Nephron progenitor cell (in vitro differentiated cells): ENCODE measurements at places on chromosomes 5 and 9.

- DNase-seq = no peak
These were observed 72.8 kb downstream of the APBA1 start for GRCh38 chr9:69599232-69599971.

- DNase-seq = no peak
These were observed 226.1 kb downstream of the NR3C1 start for GRCh38 chr5:143177263-143177983.

DNA sequence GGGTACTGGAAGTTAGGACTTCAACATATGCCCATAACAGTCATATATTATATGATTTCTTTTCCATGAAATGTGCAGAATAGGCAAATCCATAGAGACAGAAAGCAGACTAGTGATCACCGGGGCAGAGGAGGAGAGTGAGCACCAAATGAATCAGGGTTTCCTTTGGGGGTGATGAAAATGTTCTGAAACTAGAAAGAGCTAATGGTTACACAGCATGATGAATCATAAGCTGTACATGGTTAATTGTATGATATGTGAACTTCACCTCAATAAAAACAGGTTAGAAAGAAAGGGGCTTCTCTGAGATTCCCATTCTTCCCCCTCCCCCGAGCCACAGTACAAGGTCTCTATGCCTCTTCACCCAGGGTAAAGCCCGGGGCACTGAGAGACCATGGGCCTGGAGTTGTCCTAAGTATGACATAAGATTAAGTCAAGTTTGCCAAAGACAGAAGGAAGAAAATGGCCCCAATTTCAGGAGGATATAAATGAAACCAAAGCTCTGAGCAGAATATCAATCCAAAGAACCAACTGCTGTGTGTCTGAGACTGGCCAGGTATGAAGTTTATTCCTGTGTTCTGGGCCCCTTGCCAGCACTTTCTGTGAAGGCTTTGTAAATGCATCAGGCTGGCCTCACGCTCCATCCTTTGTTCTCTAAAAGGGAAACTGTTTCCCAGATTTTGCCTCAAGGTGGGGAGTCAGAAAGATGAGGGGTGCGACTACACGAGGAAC, 243.8 kb downstream of the CDK5RAP2 start:
- no peak for DNase-seq

- DNase-seq = no peak
These were observed 16.4 kb upstream of the FST start for GRCh38 chr5:53463909-53464621.

DNA sequence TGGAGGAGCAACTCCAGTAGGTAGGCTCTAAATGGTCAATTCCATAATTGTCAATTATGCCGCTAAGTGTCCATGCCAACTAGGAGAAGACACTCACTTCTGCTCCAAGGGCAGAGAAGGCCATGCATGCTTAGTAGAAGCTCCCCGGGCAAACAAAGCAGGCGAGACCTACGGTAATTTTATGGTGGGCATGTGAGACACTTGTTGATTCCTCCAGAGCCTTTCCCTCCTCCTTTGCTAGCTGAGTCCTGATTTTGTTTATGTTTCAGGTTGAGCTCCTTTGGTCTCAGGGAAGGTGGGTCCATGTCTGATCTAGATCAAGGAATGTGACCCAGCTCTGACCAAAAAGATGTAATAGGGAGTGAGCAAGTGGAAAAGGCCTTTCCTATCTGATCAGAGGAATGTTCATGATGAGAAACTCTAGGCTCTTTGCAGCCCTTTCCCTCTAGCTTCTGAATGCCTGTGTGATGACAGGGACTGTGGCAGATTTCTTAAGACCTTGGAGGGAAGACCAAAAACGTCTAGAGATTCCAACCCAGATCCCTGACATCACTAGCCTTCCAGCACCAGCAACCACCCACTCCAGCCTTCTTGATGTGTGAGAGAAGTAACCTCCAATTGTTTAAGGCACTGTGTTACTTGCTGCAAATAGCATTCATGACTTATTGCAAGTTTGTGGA, 7.7 kb upstream of the CPEB4 start:
- DNase-seq = no peak
